ENCODE measurements at places on chromosomes 2 and 18.

- no peak overlapping the region for H3K27ac ChIP-seq
- no peak for DNase-seq
- no peak overlapping the region for H3K4me3 ChIP-seq
- H3K27me3 ChIP-seq, result no peaks in the 10 kb centered on the region
Observed at GRCh38 chr2:5690718-5691220, 1.4 kb upstream of the SOX11 start.

- no peaks in the 10 kb centered on the region for H3K4me1 ChIP-seq
- H3K36me3 ChIP-seq, result no peaks in the 10 kb centered on the region
- H3K4me3 ChIP-seq, result no peak overlapping the region
- no peak overlapping the region for H3K27ac ChIP-seq
- H3K27me3 ChIP-seq, result no peaks in the 10 kb centered on the region
- no peak for DNase-seq
Observed at GRCh38 chr18:44627280-44627679, 53.4 kb upstream of the SETBP1 start.

DNA sequence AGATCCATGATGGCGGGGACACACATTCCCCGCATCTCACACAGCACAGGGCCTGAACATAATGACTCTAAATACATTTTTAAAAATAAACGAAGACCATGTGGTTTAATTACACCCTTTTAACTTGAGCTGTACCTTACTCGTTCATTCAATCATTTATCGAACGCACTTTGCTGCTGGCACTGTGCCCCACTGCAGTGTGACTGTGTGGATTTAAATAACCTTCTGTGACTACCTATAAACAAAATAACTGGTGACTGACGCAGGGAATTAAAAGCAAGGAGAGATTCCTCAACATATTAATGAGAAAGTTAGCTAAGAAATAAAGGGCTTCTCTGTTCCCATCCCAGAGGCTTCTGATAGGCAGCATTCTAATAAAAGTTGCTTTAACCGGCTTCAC, 10.9 kb upstream of the FZD7 start:
- H3K27ac ChIP-seq, result no peak overlapping the region
- H3K36me3 ChIP-seq, result no peaks in the 10 kb centered on the region
- no peaks in the 10 kb centered on the region for H3K27me3 ChIP-seq
- no peak overlapping the region for H3K4me3 ChIP-seq

DNA sequence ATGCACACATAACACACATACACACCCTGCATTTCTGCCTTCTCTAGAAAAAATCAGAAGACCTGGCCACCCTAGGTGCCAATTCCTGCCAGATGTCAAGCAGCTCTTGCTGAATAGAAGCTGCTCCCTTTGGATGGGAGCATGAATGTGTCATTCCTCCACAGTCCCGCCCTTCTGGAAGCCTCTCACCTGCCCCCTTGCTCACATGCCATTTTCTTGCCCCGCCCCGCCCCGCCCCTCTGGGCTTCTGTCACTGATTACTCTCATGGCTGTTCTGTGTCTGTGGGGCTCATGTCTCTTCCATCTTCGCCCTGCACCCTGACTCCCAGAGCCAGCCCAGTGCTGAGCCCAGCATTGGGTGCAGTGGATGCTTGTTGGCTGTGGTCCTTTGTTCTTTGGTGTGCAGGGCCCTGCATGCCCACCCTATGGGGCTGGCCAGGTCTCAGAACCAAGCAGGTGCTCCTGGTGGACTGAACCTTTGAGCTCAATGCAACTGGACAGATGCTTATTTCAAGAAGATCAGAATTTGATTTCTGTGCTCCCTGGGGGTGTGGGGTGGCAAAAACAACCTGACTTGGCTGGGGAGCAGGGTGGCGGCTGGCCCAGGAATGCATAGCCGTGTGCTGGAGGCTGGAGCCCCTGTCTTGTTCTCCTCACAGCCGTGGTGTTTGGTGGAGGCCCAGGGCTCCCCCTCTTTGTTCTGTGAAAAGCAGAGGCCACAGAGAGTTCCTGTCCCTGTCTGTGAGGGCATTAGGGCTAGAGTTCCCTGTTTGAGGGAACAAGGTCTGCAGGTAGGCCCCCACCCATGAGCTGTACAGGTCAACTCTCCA, 140.6 kb upstream of the GLI2 start:
- no peaks in the 10 kb centered on the region for H3K36me3 ChIP-seq
- no peak overlapping the region for H3K4me3 ChIP-seq
- H3K27ac ChIP-seq, result no peak overlapping the region

DNA sequence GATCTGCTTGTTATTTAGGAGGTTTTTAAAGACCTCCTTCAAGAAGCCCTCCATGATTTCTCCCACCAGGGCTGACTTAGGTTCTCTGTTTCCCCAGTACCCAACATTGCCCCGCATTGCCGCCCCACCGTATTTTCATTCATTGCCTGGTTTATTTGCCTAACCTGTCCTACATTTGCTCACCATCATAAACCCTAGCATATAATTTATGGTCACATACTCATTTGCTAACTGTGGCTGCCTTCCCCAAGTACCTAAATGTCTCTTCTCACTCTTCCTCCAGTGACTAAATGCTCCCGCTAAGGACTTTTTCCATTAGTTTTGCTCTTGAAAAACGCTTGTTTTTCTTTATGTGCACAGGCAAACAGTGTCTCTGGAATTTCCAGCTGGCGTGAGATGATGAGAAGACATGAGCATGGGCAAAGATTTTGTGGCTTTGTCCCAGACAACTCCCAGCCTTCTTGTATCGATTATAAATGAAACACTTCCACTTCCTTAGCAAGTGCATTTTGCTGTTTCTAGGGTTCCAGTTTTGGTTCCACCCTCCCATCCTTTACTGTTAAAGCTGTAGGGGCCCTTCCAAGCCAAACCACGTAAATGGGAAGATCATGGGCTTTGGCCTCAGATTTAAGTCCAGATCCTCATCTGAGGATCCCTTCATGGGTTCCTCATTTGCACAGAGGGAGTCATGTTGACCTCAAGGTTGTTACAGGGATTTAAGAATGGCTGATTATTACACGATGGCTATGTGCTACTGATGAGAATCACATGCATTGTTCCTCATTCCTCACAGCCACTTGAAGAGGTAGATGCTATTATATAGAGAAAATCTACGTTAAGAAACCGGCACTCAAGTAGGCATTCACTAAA, 21.0 kb upstream of the ARMC9 start:
- H3K27ac ChIP-seq, result no peak overlapping the region
- no peaks in the 10 kb centered on the region for H3K27me3 ChIP-seq
- H3K4me1 ChIP-seq, result no peaks in the 10 kb centered on the region
- no peak for DNase-seq
- no peak overlapping the region for H3K4me3 ChIP-seq
- peaks cover 12% of the 10 kb centered on the region for H3K36me3 ChIP-seq
